ENCODE measurements at places on chromosomes 7 and 10.

DNA sequence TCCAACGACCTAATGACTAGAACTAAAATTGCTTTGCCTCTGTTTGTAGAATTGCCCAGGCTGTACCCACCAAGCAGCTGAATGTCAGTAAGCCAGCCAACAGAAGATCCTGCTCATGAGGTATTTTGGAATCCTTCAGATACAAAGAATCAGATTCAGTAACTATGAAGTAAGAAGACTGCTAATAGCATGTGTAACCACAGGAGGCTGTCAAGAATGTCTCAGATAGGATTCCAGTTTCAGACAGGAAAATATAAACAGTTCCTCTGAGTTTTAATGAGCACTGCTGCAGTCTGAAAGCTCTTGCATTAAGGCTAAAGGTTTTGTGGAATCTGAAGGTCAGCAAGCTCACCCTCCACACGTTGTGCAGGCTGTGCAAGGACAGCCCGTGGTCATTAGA is 112.6 kb upstream of the ADAM12 start:
- no peak for DNase-seq

DNA sequence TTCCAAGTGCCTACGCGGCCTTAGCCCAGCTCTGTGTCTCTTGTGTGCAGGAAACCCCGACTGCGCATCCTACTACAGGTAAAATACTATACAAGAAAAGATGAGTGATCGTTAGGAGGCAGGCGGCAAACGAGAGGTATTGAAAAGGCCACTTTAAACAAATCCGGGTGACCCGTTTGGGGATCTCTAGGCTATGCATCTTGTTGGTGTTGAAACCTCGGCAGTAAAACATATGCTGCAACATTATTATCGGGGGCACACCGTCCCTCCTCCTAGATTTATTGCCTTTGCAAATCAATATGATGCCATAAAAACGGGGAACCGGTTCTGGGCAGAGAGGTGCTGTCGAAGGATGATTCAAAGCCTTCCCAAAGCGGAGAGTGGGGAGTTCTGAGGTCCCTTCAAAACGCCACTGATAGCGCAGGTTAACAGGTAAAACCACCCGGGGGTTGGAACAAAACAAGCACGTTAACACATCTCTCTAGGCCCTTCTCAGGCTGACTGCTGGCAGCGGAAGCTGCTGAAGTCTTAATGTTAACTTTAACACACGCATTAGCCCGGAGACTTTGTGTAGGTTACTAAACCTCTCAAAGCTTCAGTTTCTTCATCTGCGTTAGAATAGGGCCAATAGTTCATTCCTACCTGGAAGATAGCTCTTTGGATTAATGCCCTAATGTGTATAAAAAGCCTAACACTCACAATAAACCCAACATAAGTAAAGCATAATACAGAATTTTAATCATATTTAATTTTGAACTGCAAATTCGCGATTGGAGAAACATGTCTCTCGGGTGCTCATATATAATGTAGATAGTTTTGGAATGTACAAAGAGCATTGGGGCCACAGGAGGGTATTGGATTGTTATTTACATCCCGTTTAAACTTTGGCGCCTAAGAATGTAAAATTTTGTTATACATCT is 2.6 kb upstream of the TBX20 start:
- no peak for DNase-seq

DNA sequence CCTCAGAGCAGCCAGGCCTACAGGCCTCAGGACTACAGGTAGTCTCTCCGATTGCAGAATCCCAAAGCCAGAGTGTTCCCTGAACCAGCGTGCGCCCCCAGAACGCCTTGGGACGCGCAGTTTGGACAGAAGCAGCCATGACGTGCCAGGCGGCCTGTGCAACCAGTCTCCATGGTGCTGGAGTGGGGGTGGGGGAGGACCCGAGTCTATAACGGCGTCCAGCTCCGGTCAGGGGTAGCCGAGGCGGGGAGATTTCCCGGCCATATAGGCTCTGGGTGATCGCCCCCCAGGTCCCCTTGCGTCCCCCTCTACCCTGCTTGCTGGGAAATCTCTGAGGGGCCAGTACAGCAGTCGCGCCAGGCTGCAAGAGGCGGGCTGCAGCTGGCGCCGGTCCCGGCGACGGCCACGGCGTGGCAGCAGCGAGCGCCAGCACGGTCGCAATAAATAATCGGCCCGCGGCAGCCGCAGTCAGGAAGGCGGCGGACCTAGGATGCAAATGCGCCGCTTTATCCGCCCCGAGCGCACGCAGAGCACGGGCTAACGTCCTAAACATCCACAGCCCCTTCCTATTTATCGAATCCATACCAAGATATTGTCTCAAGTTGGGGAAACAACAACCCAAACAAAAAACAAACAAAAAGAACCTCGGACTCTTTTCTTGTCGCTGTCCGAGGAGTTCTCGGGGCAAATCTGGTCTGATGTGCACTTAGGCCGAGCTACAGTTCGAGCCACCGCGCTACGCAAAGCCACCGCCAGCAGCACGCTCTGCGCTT is 1.6 kb downstream of the HOXA3 start:
- DNase-seq: no peak

DNA sequence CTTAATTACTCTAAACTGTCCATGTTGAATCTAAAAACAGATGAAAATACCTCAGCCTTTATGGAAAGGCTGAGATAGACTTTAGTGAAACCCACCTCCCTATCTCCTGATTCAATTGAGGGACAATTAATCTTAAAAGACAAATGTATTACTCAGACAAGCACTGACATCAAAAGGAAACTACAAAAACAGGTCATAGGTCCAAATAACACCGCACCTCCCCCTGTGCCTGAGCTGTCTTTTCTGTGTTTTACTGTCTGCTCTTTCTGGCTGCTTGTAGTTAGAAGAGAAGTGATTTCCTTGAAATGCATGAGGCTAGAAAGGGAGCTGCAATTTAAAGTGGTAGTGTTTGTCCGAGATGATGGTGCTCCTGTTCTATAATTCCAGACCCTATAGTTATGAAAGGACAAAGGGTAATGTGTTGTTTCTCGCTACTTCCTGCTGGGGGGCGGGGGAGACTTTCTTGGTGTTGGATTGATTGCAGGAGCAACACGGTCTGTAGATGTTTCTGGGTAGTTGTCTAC is 16.0 kb downstream of the AKR1C8 start:
- no peak for DNase-seq

GRCh38 chr7:113891031-113891350 is 27.8 kb downstream of the PPP1R3A start:
- no peak for DNase-seq

GRCh38 chr7:131218727-131219128 is 108.9 kb upstream of the MKLN1 start:
- DNase-seq: no peak

DNA sequence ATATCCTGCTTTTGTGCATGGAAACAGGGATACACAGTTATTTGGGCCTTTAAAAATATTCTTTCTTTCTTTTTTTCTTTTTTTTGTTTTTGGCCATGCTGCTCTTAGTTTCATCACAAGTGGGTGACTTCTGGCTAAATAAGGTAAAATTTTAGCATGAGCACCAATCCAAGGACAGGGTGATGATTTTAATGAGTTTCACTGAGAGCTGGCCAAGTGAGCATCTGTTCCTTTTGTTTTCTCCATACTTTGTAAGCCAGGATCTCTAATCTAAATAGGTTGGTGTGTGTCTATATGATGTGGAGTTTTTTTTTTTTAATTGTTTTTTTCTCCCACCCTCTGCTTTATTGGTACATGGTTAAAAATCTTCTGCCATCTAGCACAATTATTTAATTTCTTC is 106.8 kb downstream of the POLL start:
- no peak for DNase-seq

GRCh38 chr10:123442901-123443300 is 223.3 kb upstream of the GPR26 start:
- DNase-seq: no peak

GRCh38 chr7:129642871-129643549 is 31.5 kb downstream of the NRF1 start:
- no peak for DNase-seq

DNA sequence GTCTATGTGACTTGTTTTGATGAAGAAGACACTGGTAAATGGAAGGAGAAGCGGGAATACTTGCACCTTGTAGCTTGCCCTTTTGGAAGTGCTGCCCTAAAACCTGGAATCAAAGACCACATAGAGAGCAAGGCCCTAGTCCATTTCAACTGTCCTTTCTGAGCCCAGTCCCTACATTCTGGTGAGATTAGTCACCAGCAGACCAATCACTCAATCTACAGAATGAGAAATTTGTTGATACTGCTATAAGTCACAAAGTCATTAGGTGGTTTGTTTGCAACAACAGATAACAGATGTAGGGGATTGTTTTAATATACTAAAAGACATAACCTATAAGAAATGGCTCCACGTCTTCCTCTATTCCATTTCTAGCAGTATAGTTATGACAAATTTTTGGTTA is 33.6 kb downstream of the WASL start:
- DNase-seq: no peak

DNA sequence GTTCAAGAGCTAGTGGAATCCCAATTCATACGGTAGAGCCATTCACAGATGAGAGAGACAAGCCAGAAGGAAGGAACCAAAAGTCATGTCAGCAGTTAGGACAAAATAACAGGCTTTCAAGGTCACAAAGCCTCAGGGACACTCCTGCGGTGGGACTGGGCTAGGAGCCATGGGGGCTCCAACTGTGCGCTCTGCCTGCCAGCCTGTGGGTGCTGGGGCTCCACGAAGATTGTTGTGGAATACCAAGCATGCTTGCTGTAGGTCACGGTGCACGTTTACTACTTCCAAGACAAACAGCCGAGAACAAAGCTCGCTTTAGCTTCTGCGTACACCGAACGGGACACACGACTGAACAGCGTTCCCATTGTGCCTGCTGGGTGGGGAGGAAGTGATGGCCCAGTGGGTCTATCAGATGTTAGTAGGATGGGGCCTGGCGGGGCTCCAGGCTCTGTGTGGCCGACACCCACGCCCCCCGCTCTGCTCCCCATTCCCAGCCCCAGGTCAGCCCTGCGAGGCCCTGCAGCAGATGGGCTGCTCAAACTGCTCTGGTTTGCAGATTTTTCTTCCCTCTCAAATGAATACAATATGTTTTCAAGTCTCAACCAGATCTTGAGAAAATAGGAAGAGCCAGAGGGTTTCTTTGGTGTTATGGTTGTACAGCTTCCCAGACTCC is 158.9 kb downstream of the EGFR start:
- no peak for DNase-seq

- DNase-seq: no peak
Observed at GRCh38 chr7:500521-501420, 18.9 kb downstream of the PDGFA start.

DNA sequence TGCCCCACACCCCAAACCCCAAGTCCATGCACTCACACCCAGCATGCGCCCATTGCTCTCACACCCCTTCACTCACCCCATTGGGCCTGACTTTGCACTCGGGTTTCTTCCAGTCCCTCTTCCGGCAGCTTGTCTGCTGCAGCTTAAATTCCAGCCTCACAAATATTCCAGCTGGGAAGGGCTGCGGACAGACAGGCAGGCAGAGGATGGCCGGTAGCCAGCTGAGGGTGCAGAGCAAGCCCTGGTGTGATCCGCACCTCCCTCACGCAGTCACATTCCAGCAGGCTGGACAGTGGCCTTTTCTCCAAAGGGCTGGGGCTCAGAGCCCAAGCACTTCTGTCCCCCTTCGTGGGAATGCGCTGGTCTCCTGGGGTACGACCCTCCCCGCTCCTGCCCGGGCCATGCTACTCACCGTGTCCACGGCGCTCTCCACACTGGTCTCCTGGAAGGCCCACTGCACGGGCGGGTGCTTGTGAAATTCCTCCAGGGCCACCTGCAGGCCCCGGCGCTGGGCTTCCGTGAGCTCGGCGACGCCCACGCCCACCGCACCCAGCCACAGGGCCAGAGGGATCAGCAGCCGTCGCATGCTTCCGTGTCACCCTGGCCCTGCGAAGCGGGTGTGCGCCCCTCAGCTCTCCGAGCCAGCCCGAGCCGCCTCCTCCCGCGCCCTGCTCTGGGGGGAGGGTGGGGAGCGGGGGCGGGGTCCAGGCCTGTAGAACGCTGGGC is 1.2 kb downstream of the RARRES2 start:
- no peak for DNase-seq

GRCh38 chr10:100291356-100291755 is 4.9 kb upstream of the BLOC1S2 start:
- DNase-seq: no peak

DNA sequence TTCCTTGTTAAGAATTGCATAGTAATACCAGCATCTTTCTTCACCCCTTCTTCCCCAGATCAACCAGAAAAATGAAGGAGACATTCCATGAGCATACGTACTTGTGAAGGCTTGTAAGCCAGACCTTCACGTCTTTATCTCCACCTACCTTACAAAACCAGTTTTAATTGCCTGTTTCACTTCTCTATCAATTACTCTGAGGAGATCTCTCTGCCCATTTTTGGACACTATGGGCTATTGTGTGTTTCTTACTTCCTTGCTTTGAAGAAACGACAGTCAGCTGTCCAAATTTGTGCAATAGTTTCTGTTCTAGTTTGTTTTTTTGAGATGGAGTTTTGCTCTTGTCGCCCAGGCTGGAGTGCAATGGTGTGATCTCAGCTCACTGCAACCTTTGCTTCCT is 349.7 kb upstream of the MBL2 start:
- no peak for DNase-seq

DNA sequence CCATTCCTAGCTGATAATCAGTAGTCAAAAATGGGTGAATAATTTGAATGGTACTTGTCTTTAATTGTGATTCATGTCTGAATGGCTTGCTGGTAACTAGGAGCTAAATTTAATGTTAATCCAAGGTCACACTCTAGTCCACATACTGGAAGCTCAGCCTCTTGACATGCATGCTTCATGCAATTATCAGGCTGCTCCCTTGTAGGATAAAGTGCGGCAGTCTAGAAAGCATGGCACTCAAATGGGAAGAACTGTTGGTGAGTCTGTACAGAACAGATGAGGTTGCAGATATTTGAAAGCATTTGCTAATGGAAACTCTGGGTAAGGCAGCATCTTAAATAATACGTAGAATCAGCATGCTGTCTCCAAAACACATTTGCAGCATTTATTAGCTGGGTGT is 499.4 kb downstream of the AUTS2 start:
- no peak for DNase-seq

DNA sequence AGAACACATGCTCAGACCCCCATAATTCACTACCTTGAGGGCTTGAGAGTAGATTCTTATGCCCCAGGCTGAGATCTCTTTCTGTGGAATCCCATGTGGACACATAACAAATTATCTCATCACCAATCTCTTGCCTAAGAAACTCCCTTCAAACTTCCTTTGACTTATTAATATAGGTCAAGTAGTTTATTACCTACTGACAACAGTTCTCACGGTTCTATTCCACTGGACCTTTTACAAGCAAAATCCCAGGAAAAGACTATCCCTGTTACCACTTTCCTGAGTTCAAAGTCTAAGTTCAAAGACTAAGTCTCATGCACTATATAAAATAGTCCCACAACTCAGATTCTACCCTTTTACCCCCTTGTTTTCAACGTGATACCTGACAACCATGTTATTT is 754.7 kb downstream of the SUGCT start:
- no peak for DNase-seq

Measured in activated CD8-positive, alpha-beta memory T cell treated with anti-CD3 and anti-CD28 coated beads for 4 hours (primary cell).